ENCODE measurements at places on chromosomes 7 and 10.

DNA sequence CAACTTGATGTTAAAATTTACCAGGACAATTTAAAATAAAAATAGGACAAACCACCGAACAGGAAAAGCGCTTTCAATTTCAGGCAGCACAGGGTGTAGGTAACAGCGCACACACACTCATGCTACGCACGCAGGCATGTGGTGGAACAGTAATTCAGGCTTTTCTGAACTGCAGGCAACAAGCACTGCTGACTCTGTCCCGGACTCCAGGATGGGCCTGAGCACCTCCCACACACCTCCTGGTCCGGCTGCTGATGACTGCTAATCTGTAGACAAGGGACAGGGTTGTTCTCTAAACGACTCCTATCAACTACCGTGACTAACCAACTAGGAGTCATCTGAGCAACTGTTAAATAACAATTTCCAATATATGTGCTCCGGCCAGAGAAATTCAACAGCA is 192.6 kb upstream of the FRMD4A start:
- no peak for DNase-seq

- no peak for DNase-seq
Measured at GRCh38 chr7:44438816-44439215, 51.6 kb downstream of the NUDCD3 start.

DNA sequence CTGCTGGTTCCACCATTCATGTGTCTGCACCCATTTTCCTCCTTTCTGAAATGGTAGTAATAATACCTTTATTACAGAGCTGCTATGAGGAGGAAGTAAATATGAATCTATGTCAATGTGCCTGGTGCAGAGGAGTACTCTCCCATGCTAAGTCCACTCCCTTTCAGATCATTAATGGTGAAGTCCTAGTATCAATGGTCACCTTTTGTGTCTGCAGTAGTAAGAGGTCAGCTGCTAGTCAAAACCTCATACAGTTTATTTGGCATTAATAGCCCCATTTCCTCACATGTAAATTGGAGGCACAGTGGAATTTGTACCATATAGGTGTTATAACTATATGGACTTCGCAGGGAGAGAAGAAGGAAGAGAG is 581.0 kb downstream of the REEP3 start:
- DNase-seq: no peak

GRCh38 chr7:30595436-30596013 is 847 bp downstream of the GARS1 start:
- DNase-seq: no peak

DNA sequence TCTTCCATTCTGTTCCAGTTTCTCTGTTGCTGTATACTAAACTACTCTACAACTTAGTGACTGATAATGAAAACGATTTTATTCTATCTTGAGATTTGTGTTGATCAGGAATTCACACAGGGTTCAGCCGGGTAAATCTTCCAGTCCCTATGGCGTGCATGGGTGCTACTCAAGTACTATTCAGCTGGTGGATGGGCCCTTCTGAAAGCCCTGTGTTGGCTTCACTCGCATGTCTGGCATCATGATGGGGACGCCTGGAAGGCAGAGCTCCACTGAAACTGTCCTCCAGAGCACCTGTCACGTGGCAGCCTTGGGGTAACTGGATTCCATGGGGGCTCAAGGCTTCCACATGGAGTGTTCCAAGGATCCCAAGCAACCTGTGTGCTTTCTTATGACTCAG is 86.0 kb upstream of the ZMIZ1 start:
- DNase-seq: no peak

DNA sequence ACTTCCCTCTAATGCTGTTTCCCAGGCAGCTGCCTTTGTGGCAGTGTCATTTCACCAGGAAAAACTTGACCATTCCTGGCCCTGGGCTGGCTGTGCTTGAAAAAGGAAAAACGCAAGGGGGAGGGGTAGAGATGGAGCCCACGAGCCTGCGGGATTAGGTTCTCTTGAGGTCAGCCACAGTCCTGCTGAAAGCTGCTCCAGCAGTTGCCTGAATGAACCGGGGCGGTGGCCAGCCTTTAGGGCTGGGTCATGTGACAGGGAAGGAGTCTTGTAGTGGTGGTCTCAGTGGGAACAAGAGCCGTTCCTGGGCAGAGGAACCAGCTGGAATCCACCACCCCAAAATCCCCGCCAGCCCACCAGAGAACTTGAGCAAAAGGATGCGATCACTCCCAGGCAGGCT is 51.2 kb upstream of the LRRC4 start:
- no peak for DNase-seq

DNA sequence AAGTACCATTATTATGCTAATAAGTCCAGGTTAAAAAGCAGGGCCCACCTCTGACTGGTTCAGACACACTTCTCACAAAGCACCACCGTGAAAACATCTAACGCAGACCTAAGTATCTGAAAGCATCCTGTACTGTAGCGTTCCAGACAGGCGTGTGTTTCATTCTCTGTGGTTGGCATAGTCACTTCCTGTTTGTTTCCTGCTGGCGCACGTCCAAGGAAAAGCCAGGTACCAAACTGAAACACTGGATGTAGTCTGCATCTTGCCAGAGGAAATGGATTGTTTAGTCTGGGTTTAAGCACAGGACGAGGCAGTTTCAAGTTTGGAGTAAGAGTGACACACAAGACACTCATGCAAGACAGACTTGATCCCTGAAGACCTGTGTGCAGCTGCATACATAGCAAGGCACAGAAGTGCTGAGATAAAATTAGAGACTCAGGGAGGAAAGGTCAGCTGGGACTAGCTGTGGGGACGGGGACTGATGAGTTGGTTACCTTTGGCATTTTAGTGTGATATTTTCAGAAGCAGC is 23.3 kb downstream of the BPGM start:
- DNase-seq: peak; percentile 78

DNA sequence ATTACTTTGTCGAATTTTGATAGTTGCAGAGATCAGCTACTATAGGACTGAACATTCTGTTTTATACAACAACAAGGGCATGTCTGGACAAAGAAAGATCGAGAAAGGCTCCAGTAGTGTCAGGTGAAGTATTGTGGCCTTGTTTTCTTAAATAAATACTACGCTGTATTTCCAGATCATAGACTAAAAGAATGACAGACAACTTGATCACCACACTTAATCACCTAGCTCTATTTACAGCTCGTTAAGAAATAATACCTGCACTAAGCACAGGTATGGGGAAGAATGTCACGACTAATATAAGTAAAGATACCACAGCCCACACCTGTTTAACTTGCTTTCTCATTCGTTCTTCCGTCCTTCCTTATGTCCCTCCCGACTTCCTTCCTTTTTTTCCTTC is 269.2 kb downstream of the HGF start:
- no peak for DNase-seq

DNA sequence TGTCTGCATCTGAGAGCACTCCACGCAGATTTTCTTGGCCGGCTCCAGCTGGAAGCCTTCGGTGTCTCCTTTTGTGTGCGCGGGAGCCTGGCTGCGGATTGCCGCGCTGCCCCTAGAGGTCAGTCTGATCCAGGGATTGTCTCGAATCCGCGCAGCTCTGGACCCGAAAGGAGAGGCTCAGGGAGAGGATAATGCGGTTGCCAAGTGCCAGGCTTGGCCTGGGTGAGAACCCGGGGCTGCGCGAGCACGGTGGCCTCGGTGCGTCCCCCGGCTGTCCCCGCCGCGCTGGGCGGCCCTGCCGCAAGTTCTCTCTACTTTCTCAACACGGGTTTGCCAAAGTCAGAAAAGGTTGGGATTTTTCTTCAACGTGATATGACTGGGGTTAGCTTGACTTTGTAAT is 140.9 kb downstream of the ADCYAP1R1 start:
- no peak for DNase-seq

- DNase-seq: no peak
Measured at GRCh38 chr7:90629297-90629918, 33.3 kb downstream of the CDK14 start.

DNA sequence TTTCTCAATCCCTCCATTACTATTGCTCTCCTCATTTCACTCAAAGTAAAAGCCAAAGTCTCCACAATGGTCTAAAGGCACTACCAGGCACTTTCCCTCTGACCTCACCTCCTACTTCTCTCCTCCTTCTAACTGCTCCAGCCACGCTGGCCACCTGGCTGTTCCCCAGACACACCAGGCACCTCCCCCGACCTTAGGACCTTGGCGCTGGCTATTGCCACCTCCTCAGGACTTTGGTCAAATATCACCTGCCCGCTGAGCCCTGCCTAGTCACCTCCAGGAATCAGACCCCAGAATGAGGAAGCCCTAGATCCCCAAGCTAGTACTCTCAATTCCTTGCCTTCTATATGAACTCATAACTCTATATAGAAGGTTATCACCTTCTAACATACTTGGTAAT is 66.2 kb upstream of the STEAP1B start:
- DNase-seq: no peak

GRCh38 chr10:110857265-110858171 is 14.2 kb upstream of the PDCD4 start:
- DNase-seq: no peak

- DNase-seq: no peak
Measured at GRCh38 chr7:99027241-99027640, 116.7 kb downstream of the SMURF1 start.

- no peak for DNase-seq
Measured at GRCh38 chr7:46107610-46108217, 186.6 kb upstream of the IGFBP3 start.

DNA sequence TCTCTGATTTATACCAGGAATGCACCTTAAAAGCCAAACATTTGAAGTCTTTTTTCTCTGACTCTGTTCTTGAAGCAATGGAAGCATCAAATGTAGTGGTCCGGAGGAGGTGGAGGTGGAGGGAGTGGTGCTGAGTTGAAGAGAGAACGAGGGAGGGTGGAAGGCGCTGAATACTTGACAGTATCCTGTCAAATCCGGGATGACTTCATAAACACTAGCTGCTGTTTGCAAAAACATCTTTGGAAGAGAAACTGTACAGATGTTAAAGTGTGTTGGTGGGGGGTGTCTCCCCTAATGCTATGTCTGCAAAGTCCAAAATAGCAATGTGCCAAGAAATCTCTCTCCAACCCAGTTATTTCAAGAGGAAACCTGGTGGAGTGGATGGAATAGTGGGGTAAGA is 328.5 kb upstream of the AUTS2 start:
- no peak for DNase-seq

GRCh38 chr10:58512491-58513187 is at the start of gene BICC1:
BICC1 (plus strand) TSS chr10:58512872; CDS start chr10:58513144, 272 bp downstream.
- no peak for DNase-seq

DNA sequence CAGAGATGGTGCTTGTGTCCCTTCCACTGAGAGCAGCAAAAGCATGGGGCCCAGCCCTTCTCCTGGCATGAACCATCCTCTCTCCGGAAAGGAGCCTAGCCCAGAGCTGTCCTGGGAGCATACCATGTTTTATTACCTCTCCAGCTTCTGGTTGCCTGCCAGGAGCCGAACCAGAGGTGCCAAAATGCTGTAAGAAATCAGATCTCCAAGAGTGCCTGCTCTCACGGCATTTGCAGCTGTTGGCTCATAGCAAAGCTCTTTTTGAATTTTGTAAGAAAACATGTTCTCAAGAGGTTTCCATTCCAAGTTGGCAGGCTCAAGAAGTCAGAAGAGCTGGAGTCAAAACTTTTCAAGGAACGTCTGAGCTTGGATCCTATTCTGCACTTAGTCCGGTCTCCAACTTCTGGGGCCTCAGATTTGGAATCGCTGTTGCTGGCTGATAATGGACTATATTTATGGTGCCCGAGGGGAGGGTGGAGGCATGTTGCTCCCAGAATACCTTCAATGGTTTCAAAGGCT is 211.7 kb upstream of the MKI67 start:
- no peak for DNase-seq

GRCh38 chr7:33973231-33974015 is 68.1 kb downstream of the BMPER start:
- DNase-seq: no peak

GRCh38 chr7:155484483-155485399 is 26.8 kb downstream of the EN2 start:
- DNase-seq: no peak

- no peak for DNase-seq
Measured at GRCh38 chr7:23759671-23760391, 49.8 kb downstream of the STK31 start.

GRCh38 chr10:56633876-56634452 is 272.9 kb upstream of the ZWINT start:
- DNase-seq: no peak

- peak; percentile 77 for DNase-seq
Measured at GRCh38 chr7:50335795-50336754, 31.6 kb downstream of the IKZF1 start.

- DNase-seq: no peak
Measured at GRCh38 chr7:121084256-121084655, 95.7 kb downstream of the CPED1 start.

Data from activated T-helper 1 cell treated with Interleukin-2 at 50 U/mL for 16 hours (primary cell).